Stimulated activated CD4-positive, alpha-beta T cell treated with anti-CD3 and anti-CD28 coated beads, Interleukin-4, amount 100 ng/mL, for 4 hours (primary cell): ENCODE measurements at places on chromosomes 5 and 9.

DNA sequence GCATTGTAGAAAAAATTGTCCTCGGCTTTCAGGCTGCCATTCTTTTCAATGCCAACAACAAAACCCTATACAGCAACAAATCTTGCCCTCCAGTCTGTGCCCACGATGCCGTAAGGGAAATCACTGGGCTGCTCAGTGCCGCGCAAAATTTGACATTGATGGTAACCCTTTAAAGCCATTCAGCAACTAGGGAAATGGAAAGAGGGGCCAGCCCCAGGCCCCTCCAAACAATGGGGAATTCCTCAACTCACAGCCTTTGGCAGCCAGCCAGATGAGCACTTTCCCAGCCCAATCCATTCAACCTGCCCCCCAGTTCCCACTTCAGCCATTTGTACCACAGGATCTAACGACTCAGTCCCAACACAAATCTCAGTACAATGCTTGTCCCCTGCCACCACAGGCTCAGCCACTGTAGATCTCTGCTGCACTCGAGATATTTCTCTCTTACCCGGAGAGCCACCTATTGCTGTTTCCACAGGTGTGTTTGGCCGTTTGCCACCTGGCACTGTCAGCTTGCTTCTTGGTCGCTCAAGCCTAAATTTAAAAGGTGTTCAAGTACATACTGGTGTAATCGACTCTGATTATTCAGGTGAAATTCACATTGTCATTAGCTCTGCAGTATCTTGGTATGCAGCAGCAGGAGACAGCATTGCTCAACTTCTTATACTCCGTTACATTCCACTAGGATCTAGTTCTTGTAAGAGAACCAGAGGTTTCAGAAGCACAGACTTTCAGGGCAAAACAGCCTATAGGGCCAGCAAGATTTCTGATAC is 103.3 kb downstream of the SYK start:
- no peak for DNase-seq

DNA sequence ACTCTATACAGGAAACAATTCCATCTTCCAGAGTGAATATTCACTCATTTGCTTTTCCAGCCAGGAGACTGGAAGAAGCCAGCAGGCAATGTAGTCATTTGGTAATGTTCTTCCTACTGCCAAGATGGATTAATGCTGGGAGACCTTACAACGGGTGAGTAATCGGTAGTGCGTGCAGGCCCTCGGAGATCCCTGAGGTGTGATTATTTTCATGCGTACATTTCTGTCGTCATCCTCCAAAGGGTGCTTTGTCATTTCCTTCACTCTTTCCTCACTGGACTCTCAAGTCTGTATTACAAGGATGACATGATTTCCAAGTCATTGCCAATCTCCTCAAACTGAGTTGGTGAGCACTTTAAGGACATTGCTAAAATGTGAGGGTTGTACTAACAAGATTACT is 263.5 kb downstream of the CWC27 start:
- DNase-seq: no peak

- no peak for DNase-seq
Measured at GRCh38 chr5:108093186-108093585, 288.7 kb downstream of the FBXL17 start.

- DNase-seq: no peak
Measured at GRCh38 chr9:36006549-36007315, 30.0 kb upstream of the RECK start.

- DNase-seq: peak; percentile 12
Measured at GRCh38 chr5:150672237-150672883, 11.3 kb downstream of the MYOZ3 start.

- DNase-seq: no peak
Measured at GRCh38 chr5:159802661-159803060, 113.6 kb upstream of the ADRA1B start.

- no peak for DNase-seq
Measured at GRCh38 chr5:148937830-148938521, 111.6 kb downstream of the ADRB2 start.

DNA sequence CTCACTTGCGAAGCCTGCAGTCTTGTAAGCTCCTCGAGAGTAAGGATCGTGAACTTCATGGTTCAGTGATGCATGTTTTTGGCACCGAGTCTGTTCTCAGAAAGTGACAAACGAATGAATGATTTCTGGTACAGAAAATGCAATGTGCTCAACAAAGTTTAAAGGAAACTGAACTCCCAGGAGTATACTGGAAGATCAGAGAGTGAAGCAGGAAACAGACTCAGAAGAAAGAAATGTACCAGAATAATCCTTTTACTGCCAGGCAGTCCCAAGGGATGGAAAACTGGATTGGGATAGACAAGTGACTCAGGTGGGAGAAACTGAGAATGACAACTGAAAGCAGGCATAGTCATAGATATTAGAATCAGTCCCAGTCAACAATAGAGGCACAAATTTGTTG is 420.6 kb downstream of the CTNND2 start:
- no peak for DNase-seq

DNA sequence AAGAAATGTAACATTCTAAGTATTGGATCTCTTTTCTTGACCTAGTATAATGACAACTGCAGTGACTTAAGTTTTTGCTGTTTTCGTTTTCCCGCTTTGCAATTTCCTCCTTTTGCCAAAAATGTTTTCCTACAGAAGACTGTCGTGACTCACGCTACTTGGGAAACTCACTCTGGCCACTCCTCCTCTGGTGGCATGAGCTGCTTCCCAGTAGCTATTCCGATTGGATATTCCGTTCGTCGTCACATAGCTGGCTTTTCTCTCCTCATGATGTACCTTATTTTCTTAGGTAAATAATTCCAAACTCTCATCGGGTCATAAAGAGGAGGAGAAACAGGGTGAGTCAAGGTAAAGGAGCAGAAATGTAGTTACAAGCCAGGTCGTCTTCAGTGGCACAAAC is 64.9 kb downstream of the GOLPH3 start:
- no peak for DNase-seq

- DNase-seq: no peak
Measured at GRCh38 chr9:115986508-115986907, 167.1 kb upstream of the PAPPA start.

DNA sequence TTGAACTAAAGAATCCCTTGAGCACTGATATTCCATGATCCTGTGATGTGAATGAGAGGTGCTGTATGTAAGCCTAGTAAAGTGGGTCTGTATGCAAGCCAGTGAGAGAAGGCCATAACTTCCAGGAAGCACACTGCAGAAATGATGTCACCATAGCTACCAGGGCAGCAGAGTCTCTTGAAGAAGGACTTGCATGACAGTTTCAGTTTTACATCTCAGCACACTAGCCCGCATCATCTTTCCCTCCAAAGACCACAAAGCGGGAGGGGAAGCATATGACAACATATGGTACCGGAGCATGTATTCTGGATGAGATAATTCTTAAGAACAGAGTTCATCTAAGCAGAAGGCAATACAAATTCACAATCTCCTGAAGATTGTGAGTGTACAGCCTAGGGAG is 37.6 kb upstream of the MAST4 start:
- no peak for DNase-seq

GRCh38 chr9:129759319-129759718 is 6.5 kb upstream of the PTGES start:
- DNase-seq: no peak

- no peak for DNase-seq
Measured at GRCh38 chr5:147017191-147017590, 138.6 kb upstream of the PPP2R2B start.

- DNase-seq: peak; percentile 77
Measured at GRCh38 chr5:78984439-78985115, 533 bp downstream of the ARSB start.

GRCh38 chr5:179262126-179262920 is 82.9 kb downstream of the ADAMTS2 start:
- DNase-seq: no peak

- DNase-seq: no peak
Measured at GRCh38 chr5:67752357-67752708, 463.2 kb upstream of the PIK3R1 start.

DNA sequence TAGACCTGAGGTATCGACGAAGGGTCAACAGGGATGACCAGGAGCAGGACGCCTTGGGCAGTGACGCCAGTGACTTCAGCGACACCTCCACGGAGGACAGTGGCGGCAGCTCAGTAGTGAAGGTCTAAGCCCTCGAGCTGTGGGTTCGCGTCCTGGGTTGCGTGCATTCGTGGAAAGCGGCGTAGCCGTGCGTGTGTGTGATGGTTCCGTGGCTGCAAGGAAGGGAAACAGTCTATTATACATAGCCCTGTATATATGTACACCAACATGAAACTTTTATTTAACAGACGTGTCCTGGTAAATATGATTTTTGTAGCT is 8.4 kb downstream of the PPP1R26 start:
- no peak for DNase-seq

GRCh38 chr5:166050531-166050930 is 2240.9 kb upstream of the WWC1 start:
- no peak for DNase-seq

DNA sequence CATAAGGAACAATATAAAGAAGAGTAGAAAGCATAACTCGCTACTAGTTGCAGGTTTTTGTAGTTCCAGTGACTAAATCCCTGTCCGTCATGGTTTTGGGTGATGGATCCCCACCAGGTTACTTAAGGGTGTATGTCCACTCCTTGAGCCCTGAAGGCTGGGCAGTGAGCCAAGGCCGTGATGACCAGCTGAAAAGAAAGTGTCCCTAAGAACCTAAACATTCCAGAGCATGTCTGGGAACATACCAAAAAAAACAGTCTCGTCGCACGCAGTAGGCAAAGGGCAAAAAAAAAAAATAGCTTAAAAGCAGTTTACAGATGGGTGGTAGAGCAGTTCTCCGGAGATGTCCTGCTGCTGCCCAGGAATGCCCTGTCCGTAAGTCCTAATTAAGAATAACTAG is 21.4 kb upstream of the SNAPC3 start:
- DNase-seq: no peak

GRCh38 chr5:68924481-68925145 is 169.2 kb upstream of the SLC30A5 start:
- DNase-seq: no peak

DNA sequence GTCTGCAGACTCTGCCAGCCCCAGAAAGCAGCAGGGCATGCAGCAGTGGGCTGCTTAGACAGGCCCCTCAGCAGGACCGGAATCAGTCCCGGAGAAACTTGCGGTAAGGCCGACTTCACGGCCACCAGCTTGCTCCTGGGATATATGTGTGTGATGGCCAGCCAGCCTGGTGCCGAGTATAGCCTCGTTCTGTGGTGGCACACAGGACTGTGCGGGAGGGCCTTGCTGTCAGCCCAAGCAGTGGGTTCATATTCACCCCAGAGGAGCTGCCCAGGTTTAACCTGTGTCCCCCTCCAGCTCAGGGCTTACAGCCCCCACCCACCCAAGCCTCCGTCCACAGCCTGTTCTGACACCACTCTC is 112.9 kb downstream of the DAB2IP start:
- DNase-seq: no peak

DNA sequence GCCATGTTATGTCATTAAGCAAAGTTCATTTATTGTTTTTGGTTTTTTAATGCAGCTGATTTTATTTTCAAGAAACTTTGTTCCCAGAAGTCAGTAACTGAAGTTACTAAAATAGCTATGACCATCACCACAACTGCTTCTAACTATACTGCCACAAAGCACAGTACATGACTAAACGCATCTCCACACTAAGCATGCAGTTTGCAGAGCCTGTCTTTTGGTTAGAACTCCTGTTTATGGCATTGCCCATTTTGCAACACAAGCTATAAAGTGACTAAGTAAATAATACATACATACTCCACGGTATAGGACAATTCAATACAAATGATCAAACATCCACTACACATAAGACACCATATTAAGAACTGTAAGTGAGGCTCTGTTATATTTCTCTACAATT is 109.7 kb downstream of the MLLT3 start:
- DNase-seq: no peak

- DNase-seq: no peak
Measured at GRCh38 chr5:33300209-33300742, 140.5 kb upstream of the TARS1 start.

- no peak for DNase-seq
Measured at GRCh38 chr5:177490311-177490991, 7.0 kb downstream of the PDLIM7 start.

- DNase-seq: no peak
Measured at GRCh38 chr5:114123654-114124053, 238.2 kb upstream of the KCNN2 start.

DNA sequence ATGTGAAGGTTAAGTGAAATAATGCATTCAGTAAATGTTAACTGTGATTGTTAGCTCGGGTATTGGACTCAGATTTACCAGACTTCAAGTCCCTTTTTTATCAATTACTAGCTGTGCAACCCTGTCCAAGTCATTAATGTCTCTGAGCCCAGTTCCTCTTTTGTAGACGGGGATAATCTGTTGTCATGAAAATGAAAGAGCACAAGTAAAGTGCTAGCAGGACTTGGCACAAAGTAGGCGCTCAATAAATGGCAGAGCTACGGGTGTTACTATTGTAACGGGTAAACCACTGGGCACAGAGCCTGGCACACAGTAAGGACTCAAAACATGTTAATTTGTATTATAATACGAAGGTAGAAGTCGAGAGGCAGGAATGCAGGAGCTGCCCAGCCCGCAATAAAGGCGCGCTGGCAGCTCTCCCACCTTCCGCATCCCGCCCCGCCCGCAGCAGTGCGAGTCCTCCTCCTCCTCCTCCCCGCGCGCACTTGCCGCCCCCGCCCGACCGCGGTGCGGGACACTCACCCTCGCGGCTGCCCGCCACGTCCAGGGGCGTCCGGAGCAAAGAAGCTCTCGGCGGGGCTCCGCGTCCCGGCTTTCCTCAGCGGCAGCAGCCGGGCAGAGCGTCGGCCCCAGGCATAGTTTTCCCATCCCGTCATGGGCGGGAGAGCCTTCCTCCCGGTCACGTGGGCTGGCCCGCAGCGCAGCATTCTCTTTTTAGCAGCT is at the start of gene C1QTNF2:
TSS of gene C1QTNF2 (minus strand) at position 637 of the 723 bp plus-strand sequence. CDS start 15,615 bp downstream, outside the sequence.
- peak; percentile 1 for DNase-seq

DNA sequence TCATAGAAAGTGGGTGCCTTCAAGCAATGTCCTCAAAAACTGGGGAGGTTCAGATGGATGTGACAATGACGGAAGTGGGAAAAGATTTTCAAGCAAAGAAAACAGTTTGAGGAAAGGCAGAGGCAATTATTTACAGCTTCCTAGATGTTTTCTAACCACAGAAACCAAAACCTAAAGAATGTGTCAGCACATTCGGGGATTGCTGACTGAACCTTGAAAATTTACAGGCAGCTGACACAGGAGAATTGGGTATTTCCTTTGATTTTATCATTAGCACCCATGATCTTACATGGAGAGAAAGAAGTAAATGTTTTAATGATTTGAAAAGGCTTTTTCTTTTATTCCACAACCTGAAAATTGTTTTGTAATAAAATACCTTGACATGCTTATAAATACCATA is 369.0 kb downstream of the ACTL7B start:
- no peak for DNase-seq
